Effector CD8-positive, alpha-beta T cell (primary cell): ENCODE measurements at places on chromosomes 12 and 14.

DNA sequence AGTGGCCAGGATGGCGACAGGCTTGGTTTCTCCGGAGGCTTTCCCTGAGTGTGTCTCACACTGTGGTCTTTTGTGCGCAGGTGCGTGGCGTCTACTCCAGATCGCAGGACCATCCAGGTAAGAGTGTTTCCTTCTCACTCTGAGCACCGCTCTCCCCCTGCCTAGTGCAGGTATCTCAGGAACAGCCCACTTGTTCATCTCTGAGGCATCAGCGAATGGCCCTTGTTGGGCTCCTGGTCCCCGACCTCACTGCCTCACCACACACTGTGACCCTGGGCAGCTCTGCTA is 781 bp downstream of the ADGRD1 start:
- no peak for DNase-seq

DNA sequence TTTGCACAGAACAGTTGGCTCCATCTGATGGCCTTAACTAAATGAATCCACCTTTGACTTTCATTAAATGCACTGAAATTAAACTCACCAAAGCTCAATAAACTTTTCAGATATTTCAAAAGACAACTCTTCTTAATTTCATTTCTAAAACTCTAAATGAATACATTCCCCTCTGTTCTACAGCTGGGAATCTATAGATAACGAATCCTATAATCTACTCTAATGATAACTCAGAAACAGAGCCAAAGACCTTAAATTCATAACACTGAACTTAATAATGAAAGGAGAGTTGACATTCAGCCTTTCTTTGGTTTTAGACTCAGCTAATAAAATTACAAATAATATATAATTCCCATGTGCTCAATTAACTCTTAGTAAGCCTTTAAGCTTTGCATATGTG is 150.5 kb downstream of the KCNH5 start:
- DNase-seq: no peak

GRCh38 chr12:111578971-111579340 is 20.2 kb downstream of the ATXN2 start:
- no peak for DNase-seq

DNA sequence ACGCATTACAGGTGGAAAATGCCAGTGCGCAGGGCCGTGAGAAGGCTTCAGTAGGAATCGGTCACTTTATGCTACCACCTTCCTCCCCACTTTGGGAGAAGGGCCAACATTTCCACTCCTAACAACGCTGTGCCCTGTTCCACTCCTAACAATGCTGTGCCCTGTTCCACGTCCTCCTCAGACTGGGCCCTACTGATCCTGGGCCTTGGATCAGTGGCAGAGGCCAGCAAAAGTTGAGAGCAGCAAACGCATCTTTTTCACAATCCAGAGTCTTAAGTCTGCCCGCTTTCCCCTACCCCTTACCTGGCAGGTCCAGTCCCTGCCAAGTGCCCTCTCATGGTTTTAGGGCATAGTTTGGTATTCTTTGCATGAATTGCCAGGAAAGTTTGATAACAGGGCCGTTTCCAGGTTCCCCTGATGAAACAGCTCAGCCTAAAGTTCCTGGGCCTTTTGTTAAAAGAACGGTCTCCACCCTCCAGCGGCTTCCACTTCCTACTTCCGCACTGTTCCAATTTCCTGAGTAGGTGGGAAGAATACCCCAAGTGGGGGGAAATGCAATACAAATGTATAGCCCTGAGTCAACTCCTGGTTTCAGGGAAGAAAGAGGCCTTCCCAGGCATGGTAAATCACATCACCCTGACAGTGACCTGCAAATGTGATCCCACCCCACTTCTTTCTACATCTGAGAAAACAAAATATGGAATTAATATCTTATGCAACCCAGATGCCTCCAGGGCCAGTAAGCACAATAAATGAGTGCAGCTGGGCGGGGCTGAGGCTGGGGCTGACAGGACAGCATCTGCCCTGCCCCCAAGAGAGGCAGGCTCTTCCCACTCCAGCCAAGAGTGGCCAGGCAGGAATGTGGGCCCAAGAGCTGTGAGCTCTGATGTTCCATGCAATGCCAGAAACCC is 15.0 kb downstream of the KCTD10 start:
- no peak for DNase-seq

- DNase-seq: no peak
Measured at GRCh38 chr12:58028294-58028693, 86.9 kb downstream of the ATP23 start.

- DNase-seq: no peak
Measured at GRCh38 chr14:33098016-33098415, 159.3 kb downstream of the NPAS3 start.

GRCh38 chr12:11731455-11731854 is 82.0 kb downstream of the ETV6 start:
- DNase-seq: no peak

- DNase-seq: no peak
Measured at GRCh38 chr14:95106971-95107370, 50.4 kb downstream of the DICER1 start.

GRCh38 chr12:127355061-127355841 is 911.7 kb upstream of the TMEM132C start:
- DNase-seq: no peak

- no peak for DNase-seq
Measured at GRCh38 chr14:36363704-36364103, 43.3 kb upstream of the MBIP start.

- no peak for DNase-seq
Measured at GRCh38 chr12:106897082-106897481, 58.6 kb upstream of the TMEM263 start.

GRCh38 chr12:51600721-51601120 is 9.7 kb downstream of the SCN8A start:
- DNase-seq: no peak

DNA sequence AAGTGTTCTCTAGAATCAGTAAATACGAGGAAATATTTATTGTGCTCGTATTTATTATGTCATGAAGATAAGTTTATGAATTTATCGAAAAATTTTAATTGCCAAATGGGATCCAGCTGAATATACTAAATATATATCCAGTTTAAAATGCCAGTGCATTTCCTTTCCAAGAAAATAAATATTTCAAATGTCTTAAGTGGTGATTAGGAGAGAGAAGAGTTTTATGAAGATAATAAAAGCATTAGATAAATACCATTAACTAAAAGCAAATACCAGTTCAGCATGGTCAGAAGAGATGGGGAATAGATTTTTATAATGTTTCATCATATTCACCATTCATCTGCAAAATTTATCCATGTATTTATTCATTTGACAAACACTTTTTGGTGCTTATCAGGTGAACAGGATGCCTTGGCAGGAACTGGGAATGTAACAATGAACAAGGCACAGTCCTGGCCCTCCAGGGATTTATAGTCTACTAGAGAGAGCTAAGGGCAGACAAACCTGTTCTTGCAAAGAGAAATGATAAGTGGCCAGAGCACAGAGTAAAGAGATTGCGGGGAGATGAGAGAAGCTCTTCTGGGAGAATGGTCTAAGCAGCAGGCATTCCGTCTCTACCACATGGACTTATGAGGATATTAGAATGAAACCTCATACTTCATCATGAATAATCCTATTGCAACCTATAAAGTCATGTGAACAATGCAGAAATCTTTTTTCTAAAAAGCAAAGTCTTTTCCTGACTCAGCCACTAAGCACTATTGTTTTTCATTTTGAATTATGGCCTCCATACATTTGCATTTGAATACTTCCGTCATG is 143.7 kb upstream of the ABCD2 start:
- no peak for DNase-seq

DNA sequence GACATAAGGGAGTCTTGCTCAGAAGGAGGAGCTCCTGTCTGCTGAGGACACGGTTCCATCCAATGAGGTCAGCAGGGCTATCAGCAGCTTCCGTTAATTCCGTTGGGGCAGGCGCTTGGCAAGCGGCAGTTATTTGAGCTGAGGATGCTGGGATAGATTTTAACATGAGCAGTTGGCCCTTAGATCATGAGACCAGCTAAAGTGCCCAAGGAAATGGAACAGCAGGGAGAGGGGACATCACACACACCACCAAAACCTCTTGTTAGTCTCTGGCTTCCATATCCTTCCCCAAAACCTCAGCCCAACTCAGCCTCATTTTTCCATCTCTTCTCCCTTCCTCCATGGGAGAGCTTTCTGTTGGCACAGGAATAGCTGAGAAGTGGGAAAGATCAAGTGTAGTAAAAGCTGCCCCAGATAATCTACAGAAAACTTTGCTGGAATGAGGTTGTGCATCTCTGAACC is 138.7 kb upstream of the PZP start:
- DNase-seq: no peak

- DNase-seq: no peak
Measured at GRCh38 chr12:52080403-52081251, 1.1 kb downstream of the SMIM41 start.

GRCh38 chr14:99574099-99574880 is 29.7 kb downstream of the CCDC85C start:
- DNase-seq: no peak

GRCh38 chr12:1873531-1874510 is 44.6 kb downstream of the CACNA2D4 start:
- no peak for DNase-seq

DNA sequence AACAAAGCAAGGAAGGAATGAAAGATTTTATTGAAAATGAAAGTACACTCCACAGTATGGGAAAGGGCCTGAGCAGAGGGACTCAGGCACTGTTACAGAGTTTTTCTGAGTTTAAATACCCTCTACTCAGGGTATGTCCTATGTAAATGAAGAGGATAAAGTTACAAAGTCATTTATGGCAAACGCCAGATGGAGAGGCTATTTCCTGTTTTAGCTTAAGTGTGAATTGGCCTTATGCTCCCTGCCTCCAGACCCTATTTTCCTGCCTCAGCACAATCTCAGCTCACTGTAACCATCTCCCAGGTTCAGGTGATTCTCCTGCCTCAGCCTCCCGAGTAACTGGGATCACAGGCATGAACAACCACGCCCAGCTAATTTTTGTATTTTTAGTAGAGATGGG is 6.8 kb upstream of the PHC1 start:
- DNase-seq: no peak

DNA sequence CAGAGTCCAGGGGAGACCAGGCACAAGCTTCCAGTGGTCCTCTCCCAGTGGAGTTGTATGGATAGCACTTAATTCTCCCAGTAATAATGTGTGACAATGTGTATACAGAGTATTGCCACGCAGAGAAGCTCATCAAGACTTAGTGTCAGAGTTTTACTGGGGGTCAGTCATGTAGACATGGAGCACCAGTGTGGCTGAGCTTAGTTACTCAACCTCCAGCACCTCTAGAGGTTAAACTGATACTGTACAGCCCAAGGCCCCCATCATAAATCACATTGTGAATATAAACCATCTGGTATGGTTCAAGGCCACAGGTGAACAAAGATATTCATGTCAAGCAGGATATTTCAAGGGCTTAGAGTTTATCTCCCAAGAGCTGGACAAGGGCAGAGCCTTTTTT is 378.1 kb upstream of the TMPO start:
- no peak for DNase-seq

- DNase-seq: no peak
Measured at GRCh38 chr12:113006641-113007040, 28.3 kb downstream of the OAS2 start.

DNA sequence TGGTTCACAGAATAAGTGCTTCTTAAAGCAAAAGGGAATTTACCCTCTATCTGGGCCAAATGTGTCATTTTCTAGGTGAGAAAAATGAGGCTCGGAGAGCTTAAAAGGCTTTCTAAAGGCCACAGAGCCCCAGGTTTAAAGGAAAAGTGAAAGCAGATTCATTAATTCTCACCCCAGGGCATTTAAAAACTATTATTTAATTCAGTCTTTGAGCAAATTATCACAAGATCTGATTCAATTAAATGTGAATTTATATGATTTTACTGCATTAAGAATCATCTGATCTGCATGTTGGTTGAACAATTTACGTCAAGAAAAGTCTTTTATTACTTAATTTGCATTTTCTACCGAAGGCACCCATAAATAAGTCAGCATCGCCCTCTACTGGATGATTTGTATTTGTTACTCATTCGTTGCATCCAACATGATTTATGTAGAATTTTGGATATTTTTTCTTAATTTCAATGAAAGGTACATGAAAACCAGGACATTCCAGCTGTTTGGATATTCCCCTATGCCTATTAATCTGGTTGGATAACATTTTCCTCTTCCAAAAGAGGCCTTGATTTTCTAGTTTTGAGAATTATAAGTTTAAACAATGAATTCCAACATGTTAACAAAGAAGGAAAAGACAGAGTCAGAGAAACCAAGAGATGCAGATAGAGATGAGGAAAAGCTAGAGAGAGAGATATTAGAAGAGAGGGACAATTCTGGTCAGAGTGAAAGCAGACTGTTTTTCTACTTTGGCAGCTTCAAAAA is 19.1 kb upstream of the DHRS7 start:
- no peak for DNase-seq

- no peak for DNase-seq
Measured at GRCh38 chr12:71303199-71303598, 136.4 kb upstream of the LGR5 start.

DNA sequence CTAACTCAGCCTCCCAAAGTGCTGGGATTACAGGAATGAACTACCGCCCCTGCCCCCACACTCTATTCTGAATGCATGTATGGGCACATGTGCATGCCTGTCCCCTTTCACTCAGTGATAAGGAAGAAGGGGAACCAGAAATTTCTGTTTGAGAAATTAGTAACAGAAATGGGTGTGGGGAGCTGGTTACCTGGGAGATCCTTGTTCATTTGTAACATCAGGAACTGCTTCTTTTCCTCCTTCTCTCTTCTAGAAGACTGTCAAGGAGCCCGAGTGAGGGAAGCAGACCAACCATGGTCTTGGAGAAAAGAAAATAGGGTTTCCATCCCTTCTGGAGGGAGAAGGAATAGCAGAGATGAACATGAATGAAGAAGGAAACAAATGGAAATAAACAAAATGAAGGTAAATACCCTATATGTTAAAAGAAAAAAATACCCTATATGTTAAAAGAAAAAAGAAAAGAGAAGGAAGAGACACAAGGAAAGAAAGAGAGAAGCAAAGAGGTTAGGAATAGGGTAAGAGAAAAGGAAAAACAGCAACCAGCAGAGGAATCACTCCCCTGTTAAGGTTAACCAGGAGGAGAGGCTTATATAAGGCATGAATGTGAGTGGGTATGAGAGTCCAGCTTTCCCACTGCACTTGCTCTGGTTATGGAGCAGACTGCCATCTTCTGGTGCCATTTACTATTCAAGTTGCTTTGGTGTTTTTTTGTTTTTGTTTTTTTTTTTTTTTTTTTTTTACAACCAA is 3.3 kb downstream of the PPP1R3E start:
- DNase-seq: no peak

- no peak for DNase-seq
Measured at GRCh38 chr12:293199-293598, 30.6 kb upstream of the SLC6A13 start.

DNA sequence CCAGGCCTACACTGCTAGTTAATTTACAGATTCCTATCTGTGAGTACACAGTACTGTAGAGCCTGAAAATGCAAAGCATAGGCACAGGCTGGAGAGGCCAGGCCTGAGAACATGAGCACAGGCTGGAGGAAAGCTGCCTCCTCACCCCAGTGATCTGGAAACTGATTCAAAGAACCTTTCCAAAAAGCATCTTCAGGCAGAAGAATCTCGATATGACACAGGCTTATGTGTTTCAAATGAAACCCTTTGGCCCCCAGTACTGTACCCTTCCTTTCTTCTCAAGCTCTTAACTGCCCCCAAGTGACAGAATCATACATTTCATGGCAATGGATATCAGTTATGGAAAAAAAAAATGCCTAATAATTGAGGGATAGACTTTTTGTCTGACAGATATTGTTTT is 122.0 kb downstream of the KCNC2 start:
- no peak for DNase-seq

GRCh38 chr12:779745-780734 is 27.7 kb downstream of the WNK1 start:
- no peak for DNase-seq
